CD14-positive monocyte (primary cell): ENCODE measurements at places on chromosomes 16 and 17.

DNA sequence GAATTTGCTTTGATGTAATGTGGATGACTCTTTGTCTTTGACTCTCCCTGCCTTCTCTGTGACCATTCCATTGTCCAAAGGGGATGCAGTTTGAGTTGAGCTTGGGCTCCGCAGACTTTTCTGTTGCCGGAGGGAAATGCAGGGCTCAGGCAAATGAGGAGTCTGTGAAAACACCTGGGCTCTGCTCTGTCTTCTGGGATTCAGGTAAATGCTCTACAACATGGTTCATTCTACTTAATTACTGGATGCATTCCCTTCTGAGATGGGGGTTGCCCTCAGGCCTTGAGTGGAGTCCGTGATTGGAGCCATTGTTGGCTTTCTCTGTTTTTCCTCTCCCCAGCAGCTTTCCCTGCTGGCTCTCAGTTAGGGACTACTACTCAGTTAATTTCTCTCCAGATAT, 26.4 kb upstream of the SPNS2 start:
- DNase-seq: no peak

DNA sequence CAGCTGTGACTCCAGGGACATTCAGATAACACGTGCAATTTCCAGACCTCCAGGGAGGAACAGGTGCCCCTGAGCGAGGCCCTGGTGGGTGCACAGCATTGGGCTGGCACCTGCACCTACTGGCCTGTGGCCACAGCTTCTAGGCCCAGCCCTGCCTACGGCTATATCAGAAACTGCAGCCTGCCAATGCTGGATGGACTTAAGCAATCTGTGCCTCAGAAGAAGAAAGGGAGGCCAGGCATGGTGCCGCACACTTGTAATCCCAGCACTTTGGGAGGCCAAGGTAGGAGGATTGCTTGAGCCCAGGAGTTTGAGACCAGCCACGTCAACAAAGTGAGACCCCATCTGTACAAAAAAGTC, 12.4 kb downstream of the PITPNM3 start:
- no peak for DNase-seq

- DNase-seq: no peak
Measured at GRCh38 chr16:67270931-67271338, 8.4 kb upstream of the PLEKHG4 start.

DNA sequence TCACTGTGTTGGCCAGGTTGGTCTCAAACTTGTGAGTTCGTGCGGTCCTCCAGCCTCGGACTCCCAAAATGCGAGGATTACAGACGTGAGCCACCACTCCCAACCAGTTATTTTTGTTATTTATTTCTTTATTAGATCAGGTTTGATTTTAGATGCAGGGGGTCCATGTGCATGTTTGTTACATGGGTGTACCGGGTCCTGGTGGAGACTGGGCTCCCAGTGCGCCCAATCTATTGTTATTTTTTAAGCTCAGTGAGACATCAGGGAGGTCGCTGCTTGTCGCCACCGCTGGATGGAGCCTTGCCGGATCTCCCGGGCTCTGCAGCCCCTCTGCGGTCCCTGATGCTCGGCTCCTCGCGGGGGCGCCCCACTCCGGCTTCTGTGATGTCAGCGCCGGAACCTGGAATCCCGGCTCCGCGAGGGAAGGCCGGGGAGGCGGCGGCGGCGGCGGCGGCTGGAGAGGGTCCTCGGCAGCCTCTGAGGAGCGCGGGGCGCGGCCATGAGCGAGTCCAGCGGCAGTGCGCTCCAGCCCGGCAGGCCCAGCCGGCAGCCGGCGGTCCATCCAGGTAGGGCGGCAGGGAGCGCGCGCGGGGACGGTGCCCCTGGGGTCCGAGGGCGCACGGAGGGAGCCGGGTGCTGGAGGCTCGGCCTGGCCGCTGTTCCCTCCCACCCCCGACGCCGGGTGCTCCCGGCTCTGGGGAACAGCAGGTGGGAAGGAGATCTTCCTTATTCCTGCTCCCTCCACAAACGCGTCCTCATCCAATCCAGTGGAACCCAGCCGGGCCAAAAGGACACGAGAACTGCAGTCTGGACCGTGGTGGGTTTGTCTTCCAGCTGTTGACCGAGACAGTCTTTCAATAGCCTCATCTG, at the start of gene TMC7:
Gene TMC7, plus strand, starts transcription at position 370 of the 870 bp plus-strand sequence. Its CDS starts 130 bp downstream, at position 500.
- no peak for DNase-seq

DNA sequence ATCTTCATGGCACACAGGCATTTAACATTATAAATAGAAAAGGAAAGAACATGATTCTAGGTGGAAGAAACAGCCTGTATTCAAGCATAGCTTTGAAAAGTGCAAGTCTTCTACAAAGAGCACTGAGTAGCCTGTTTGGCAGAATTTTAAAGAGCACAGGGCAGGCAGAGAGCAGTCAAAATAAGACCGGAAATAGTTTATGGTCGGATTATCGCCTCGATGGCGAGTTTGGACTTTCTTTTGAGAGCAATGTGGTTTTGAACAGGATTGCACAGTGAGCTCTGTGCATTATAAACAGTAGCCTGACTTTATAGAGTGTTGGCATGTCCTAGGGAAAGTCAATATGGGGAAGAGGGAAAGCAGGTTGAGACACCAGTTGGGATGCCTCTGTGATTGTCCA, 6.2 kb upstream of the TMEM100 start:
- no peak for DNase-seq

DNA sequence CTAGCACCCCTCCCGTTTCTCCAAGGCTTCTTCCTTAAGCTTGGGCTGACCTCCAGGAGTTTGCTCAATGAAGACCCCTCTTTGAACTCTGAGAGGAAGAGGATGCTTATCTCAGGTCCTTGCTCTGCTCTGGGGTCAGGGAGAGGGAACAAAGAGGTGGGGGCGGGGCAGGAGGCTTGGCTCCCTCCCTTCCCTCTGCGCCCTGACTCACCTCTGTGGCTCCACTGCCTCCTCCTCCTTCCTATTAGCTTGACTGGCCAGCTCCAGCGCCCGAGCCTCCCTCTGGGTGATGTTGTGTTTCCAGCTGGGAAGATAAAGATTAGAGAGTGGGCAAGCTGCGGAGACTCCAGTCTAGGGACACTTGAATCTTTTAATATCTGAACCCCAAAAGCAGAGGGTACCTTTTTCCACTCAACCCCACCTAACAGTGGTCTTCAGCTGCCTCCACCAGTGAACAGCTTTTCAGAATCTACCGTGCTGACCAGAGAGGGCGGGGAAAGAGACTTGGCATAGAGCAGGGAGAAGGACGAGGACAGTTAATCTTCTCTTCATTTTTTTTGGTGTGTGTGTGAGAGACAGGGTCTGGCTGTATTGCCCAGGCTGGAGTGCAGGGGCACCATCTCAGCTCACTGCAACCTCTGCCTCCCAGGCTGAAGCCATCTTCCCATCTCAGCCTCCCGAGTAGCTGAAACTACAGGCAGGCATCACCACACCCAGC, 6.7 kb downstream of the GIP start:
- DNase-seq: no peak

- DNase-seq: no peak
Measured at GRCh38 chr16:86110134-86110533, 211.2 kb downstream of the IRF8 start.

- DNase-seq: no peak
Measured at GRCh38 chr16:35552763-35553162, 2093.4 kb downstream of the TP53TG3F start.

GRCh38 chr17:42512246-42512645, 23.8 kb upstream of the NAGLU start:
- DNase-seq: no peak
